K562 (cell line): ENCODE measurements at places on chromosomes 1 and 21. TPM values are rescaled to one million over a fixed set of nuclear protein-coding genes. Genes with fewer than 3 reads are reported as not detected.
A peak's percentile ranks its signal among the peaks of the same experiment; 100 is the strongest.

- DNase-seq = no peak
Observed at GRCh38 chr1:206829875-206830274, 35.5 kb upstream of the IL20 start.

DNA sequence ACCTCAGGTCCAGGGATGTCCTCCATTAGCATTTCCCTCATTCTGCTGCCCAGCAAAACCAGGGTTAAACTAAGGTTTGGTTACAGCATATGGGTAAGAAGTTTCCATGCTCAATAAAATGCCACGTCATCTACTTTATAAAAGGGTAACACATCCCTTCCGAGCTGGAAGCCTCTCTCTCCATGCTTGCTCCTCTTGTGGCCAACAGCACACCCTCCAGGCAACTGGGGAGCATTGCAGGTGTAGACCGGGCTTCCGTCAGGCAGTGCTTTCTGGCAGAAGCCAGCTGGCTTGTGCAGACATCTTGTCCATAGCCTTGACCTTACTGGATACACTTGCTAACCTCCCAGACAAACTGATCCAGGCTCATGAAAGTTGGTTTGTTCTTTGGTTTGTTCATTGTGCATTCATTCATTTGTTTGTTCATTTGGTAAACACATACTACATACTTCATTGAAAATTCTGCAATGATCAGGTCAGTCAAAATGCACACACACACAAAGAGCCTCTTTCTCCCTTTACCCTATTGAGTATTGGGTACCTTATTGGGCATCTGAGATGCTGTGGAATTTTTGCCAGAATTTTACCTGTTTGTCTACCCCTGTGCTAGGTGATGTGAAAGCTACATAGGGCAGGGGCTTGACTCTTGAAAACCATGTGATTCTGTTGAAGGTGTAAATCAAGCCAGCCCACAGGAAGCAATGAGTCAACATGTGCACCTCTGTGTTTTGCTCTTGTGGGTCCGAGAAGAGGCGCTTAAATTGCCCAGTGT, 422.8 kb downstream of the CAMTA1 start:
- DNase-seq = peak; percentile 75

DNA sequence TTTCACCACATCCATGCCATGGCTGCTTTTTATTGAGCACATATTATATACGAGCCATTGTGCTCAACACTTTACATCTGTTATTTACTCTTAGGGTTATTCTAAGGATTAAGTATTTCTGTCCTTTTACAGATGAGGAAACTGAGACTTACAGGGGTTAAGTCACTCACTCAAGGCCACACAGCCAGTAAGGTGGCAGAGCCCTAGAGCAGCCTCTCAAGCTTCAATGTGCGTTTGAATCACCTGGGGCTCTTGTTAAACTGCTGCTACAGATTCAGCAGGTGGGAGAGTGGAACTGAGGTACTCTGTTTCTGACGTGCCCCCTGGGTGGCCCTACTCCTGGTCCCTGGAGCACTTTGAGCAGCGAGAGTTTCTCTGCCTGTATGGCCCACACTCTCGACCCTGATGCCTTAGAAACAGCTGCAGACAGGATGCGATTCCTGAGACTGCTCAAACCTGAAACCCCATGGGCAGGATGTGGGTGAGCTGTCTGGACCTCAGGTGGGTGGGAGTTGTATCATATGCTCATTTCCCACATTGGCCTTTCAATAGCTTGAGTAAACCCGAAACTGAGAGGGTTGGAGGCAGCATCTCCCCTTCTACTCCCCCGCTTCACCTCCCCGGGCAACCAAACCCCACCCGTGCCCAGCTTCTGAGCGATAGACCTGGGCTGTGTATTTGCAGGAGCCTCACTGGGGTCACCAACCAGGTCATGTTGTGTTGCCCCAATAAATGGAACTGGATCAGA, 59.3 kb downstream of the MAN1C1 start:
- DNase-seq = no peak

DNA sequence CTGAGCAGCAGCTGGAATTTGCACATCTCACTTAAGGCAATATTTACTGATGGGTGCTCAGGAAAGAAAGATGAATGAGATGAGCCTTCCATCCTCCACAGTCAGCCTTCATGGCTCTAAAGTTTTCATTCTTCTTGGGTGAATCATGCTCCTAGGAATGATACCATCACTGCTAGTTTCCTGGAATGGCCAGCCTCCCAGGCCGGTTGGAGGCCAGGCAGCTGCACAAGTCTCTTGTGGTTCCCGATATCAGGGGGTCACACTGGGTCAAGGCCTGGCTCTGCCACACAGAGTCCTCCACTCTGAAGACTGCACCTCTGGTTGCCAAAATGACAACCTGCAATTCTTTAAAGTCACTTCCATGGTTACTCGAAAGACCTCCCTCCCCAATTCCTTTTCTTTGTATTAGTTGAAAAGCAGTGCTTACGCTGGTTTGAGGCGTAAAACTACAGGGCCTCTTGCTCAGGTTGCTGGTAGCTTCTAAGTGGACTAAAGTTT, 46.2 kb upstream of the PALMD start:
- DNase-seq = peak; percentile 96

GRCh38 chr1:188065917-188066316, 1237.2 kb downstream of the PLA2G4A start:
- no peak for DNase-seq

DNA sequence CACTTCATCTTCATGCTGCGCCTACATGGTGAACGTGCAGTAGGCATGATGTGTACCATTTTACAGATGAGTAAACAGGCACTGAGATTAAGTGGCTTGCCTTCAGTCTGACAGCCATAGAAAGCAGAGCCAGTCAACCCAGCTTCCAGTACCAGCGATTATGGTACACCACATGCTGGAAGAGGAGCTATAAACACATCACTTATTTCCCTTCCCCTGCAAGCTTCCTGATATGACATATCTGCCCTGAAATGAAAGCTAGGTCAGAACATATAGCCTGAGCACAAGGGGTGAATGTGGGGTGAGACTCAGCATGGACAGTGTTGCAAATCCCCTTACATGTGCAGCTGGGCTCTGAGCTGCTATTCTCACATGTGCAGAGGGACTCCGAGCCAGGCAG, 33.8 kb upstream of the IL20 start:
- DNase-seq = no peak

The SLC5A3 gene
- 12.1 and 13.6 TPM in 2 replicates for total RNA-seq

GRCh38 chr1:32178380-32179192, 889 bp upstream of the TXLNA start:
- no peak for DNase-seq

GRCh38 chr1:25256578-25256965, 9.3 kb upstream of the RSRP1 start:
- no peak for DNase-seq

The NPHS2 gene
- not detected in 2 replicates for total RNA-seq

The NBPF14 gene
- total RNA-seq = 7.6 and 8.6 TPM in 2 replicates

- DNase-seq = no peak
Observed at GRCh38 chr1:111366256-111366655, 61.3 kb downstream of the OVGP1 start.

- no peak for DNase-seq
Observed at GRCh38 chr1:205950280-205950679, 7.0 kb upstream of the SLC26A9 start.
